ENCODE measurements at places on chromosomes 4 and X. TPM values are rescaled to one million over a fixed set of nuclear protein-coding genes. Genes with fewer than 3 reads are reported as not detected.

The POU3F4 gene
- total RNA-seq, result not detected

The PRR27 gene
- total RNA-seq, result not detected

The MAGEC2 gene
- not detected for total RNA-seq

The TLR6 gene
- 1.5 TPM for total RNA-seq

The NXF2B gene
- total RNA-seq, result not detected

The MAGEA8 gene
- not detected for total RNA-seq

The PCYT1B gene
- 0.05 TPM for total RNA-seq

DNA sequence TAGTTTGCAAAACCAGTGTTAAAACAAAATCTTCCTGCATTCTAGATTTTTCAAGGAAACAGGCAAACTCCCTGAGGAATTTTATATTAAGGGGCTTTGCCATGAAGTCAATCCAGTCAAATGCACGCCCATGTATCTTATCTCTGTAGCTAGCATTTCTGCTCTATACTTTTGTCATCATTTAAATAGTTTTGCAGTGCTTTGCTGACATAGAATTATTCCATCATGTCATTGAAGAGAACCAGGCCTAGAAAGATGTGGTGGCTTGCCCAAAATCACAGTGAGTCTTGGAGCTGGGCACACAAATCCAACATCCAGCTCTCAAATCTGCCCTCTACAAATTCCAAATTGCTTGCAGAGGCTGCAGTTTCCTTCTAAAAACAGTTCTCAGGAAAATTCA is 66.7 kb upstream of the LNX1 start:
- no peak for DNase-seq

- no peak for DNase-seq
Observed at GRCh38 chr4:88979276-88979675, 77.7 kb downstream of the FAM13A start.

GRCh38 chr4:61605984-61606383 is 405.9 kb downstream of the ADGRL3 start:
- DNase-seq, result no peak

GRCh38 chr4:75034523-75034922 is 101.6 kb downstream of the PARM1 start:
- DNase-seq, result no peak

GRCh38 chr4:24561438-24562139 is 22.8 kb downstream of the DHX15 start:
- DNase-seq, result no peak

DNA sequence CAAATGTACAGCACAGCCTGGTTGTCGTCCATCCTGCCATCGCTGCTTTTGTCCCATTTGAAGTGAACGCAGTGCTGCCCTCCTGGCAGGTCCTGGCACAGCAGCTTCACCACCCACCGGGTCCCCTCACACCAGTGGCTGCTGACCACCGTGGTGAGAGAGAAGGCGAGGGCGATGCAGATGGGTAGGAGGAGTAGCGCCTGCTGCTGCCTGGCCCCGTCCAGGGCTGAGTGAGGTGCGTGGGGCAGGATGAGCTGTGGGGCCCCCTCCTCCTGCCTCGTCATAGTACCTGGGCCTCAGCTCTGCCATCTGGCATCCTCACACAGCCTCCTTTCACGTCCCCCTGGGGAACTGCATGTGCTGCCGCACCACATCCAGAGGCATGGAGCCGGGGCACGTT is 1.8 kb downstream of the DCAF8L2 start:
- no peak for DNase-seq

DNA sequence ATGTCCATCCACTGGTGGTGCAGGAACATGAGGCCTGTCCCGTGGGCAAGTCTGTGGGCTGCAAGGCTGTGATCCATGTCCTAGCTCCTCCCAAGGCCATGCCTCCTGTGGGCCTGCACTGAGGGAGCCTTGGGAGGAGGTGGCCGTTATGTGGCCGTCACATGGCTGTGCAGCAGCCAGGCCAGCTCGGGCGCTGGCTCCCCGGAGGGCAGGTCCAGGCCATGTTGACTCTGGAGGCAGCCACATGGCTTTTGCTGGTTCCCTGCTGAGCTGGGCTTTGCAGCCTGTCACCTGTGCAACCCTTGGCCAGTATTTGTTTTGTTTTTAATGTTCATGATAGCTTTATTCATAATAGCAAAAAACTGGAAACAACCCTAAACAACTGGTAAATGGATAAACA is 13.3 kb downstream of the ADRA2C start:
- DNase-seq, result no peak

GRCh38 chrX:37896511-37896890 is 49.1 kb upstream of the DYNLT3 start:
- DNase-seq, result no peak

DNA sequence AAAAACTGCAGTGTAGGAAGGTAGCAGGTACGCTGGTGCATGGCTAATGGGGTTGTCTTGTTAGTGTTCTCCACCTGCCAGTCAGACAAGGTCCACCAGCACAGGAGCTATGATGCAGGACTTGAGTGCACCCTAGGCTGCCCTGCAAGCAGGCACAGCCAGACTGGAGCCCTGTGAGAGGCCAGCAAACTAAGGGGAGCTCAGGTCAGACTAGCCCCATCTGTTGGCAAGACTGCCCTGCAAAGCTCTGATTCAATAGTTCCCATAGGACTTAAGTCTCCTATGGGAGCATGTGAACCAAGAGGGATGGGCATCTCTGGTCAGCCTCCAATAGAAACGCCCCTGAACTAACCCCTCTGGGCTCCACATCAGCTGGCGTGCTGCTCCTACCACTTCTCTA is 1307.3 kb downstream of the C4orf33 start:
- DNase-seq, result no peak

DNA sequence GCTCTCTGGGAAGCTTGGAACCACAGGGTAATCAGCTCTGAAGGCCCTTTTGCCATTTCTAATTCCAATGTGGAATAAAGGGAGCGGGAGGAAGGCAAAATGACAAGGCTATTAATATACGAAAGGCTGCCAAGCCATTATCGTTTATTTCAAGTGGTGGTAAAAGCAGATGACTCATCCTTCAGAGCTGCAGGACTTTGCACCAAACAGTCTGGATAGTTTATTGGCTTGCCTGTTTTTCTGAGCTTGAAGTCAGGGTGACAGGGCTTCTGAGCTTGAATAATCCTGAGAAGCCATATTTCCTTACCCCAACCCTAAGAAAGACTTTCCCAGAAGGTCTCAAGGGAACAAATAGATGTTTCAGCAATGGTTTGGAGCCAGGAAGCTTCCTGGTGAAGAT is 7.7 kb upstream of the GABRE start:
- no peak for DNase-seq

- DNase-seq, result no peak
Observed at GRCh38 chr4:9826551-9826950, 45.1 kb downstream of the DRD5 start.
